NCI-H1092 (cell line): ENCODE measurements at places on chromosomes 1 and 21.

DNA sequence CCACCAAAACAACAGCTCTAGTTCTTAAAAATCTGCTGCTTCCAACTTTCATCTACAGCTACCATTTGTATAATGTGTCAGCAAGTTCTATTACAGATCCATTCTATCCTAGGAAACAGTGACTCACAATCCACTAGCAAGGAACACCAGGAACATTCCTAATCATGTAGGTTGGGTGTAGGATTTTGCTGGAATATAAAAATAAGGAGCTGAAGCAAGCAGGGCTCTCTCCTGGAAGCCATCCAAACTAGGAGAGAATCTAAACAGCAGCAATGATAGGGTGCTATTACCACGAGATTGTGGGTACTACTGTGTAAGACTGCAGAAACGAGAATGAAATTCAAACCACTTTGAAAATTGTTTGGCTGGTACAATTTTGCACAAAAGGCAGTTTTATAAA lies 135.0 kb downstream of the PTPN14 start:
- no peak for DNase-seq

DNA sequence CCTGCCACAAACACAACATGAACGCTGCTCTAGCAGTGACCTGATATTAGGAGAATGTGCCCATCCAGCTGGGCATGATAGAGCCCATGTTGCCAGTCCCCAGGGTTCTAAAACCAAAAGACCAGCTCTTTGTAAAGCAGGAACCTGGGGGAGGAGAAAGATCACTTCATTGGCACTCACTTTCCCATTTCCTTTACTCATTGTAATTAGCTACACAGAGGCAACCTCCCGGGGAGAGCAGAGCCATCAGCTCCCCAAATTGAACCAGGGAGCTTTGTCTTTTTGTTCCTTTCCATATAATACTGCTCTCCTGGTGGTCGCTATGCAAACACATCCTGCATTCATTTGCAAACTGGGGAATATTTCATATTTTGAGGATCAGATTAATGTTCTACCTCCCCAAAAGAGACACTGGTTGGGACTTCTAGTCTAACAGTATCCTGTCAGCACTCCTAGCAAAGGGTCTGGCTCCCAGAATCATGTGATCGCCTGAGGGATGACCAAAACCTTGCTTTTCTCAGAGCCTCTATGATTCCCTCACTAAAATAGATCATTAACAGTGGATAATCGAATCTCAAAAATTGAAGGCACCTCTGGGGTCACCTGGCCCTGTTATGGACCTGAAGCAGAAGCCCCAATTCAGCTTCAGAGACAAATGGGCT lies 76.7 kb upstream of the CD1D start:
- no peak for DNase-seq

GRCh38 chr1:105398909-105399308 lies 1649.2 kb downstream of the AMY1C start:
- DNase-seq, result no peak

DNA sequence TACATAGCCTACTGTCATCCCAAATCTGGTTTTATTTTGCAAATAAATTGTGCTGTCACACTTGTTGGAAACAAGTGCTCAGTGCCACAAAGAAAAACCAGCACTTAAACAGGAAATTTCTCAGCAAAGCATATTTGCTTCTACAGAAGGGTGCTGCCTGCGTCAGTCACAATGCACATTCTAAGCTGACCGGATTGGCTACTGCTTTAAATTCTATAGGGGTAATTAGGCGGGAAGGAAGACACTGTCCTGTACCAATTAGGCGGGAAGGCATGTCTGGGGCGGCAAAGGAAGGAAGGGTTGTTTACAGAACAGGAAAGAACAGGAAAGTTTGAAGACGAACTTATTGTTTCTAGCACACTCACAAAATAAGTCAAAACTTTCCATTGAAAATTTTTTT lies 2.8 kb downstream of the IFI16 start:
- no peak for DNase-seq

- no peak for DNase-seq
Measured at GRCh38 chr1:63857478-63857877, 83.7 kb downstream of the ROR1 start.

DNA sequence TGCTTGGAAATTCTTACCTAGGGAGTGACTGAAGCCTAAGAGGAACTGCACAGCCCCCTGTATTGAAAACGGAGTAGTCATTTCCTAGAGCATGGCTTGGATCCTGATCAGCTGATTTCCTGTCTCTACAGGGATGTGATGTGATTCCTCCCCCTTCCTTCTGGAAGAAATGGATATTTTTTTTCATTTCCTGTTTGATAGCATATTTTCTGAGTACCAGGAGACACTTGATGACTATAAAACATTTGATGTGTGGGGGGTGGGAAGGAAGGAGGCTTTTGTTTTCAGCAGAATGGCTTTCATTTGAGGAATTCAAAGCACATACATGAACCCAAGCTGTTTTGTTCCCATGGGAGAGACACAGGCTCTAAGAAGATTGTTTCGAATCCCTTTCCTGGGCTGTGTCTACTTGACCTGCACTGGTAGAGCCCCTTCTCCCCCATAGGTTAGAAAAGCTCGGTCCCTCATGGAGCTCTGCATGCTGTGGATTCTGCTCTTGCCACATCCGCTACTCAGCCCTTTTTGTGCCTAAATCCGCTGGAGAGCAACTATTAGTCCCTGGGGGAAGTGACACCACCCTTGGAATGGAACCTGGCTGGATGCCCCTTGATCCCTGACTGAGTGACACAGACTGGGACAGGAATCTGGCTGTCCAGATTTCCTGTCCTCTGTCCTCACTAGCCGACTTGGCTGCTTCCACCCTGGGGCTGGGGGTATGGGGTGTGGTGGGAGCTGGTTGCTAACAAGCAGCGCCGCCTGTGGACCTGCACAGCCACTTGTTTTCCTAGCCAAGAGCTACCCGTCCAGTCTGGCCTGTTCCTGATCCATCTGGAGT lies 71.8 kb upstream of the MACF1 start:
- DNase-seq, result peak; percentile 52

DNA sequence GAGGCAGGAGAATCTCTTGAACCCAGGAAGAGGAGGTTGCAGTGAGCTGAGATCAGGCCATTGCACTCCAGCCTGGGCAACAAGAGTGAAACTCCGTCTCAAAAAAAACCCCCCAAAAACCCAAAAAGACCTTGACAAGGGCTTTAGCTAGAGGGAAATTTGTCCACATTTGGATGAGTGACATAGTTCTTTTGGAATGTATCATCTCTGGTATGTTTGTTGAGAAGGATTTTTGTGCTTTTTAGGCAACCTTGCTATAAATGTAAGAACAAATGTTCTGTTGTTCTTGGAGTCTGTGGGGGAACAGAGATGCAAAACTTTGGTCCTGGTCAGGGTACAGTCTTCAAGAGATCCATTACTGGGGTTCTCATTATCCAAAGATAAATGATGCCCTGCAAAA lies 28.9 kb downstream of the INAVA start:
- no peak for DNase-seq

DNA sequence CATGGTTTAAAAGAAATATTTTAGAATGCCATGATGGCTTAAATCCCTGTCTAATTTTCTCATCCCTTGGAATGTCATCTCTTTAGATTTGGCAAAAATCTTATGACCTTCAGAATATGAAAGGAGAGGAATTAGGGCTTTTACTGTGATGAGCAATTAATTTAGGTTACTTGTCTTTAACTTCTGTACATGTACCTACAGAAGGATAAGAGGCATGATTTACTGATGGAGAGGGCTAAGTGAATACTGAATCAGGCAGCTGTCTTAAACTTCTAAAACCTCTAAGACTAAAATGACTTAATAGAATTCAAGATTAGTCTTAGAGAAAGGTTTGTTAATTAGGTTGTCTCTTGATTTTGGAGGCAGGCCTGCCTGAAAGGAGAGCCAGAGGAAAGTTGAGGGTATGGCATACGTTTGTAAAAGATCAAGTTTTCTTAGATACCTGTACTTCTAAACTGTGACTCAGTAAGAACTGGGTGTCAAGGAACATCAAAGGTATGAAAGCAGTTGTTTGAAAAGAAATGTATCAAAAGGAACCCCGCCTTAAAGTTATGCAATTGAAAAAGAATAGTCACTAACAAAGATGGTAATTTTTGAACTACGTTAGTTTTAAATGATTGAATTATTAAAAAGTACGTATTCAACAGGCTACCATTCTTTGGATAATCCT lies 12.5 kb downstream of the MACO1 start:
- DNase-seq, result no peak

- DNase-seq, result peak; percentile 38
Measured at GRCh38 chr1:83931658-83932253, 67.2 kb downstream of the TTLL7 start.

- no peak for DNase-seq
Measured at GRCh38 chr21:26972192-26972591, 5.3 kb upstream of the ADAMTS5 start.

- no peak for DNase-seq
Measured at GRCh38 chr1:66478116-66478515, 55.8 kb upstream of the SGIP1 start.

- no peak for DNase-seq
Measured at GRCh38 chr1:64959986-64960385, 6.4 kb downstream of the JAK1 start.

GRCh38 chr1:6582370-6582769 lies 2.6 kb downstream of the ZBTB48 start:
- DNase-seq, result no peak

DNA sequence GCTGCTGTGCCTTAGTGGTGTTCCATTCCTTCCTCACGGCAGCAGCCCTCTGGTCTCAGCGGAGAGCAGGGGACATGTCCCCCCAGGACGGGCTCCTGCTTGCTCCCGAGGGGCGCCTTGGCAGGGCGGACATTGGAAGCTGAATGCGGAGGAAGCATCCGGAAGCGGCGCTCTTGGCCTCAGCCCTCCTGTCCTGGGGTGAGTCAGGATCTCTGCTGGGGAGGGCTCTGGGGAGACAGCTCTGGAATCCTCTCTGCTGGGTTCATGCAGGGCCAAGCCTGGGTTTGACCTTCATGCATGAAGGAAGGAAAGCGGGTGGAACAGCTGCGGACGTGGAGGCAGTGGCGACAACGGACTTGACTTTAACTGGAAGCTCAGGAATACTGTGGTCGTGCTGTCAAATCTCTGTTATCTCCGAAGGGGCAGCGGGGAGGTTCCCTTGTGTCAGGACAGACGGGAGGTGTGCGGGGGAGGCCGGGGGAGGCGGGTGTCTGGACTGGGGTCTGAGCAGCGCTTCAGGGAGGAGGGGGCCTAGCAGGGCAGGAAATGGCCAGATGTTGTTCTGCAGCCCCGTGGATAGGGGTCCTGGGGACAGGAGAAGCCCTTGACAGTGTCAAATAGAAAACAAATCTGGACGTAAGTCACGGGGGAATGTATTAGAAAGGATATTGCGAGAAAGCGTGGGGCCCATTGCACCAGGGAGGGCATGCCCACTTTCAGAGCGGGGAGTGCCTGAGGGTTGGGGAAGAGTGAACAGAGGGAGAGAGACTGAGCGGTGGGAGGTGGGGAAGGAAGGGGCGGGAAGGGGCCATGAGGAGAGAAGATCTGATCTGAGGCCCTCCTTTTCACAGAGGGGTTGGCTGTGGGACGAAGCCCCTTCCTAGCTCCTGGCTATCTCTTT lies 26.6 kb downstream of the CRYAA start:
- no peak for DNase-seq

DNA sequence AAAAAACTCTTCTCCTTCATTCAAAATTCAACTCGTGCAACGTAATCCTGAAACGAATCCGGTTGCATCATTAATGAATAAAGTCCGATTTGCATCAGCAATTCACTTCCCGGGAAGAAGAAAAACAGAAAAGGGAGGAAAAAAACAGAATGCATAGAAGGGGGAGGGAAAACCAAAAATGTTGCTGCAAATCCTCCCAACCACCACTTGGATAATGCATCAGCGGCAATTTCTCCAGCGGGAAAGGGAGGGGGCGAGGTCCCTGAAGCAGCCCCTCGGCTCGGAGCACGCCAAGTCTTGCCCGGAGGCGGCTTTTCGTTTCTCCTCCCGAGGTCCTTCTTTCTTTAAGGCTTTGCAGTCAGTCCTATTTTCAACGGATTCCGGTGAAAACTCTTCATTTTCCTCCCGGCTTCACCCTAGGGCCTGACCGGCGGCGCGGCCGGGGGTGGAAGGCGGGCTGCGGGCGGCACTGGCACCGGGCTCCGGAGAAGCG lies 723 bp downstream of the CDC42BPA start:
- DNase-seq, result peak; percentile 68

DNA sequence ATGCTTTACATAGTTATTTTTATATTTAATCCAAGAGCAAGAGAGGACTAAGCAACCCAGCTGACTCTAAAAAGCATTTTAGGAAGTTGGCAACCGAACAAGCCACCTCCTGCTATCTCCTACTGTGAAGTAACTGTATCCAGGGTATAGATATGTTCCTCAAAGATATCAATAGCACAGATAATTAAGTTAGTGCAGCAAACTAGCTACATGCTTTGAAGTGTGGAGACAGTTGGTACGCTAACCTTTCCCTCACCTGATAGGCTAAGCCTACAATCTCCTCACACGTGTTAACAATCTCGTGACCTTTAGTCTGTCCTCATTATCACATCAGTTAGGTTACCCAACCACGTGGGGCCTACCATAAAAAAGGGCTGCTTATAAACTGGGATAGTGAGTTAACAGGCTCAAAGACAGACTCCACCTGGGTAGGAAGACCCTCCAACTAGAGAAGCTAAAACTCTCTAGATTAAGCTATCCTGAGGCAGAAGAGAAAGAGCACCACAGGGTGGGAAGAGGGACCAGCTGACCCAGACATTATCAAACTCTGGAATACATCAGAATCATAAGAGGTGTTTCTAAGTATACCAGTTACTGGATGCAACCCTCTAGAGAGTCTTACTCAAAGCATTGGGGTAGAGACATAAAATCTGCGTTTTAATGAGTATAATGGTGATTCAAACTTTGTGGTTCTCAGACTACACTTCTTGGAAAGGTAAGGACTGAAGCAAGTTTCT lies 340.1 kb upstream of the ESRRG start:
- DNase-seq, result no peak
